Upper lobe of left lung (tissue), 6 donors: ENCODE measurements at places on chromosomes 12 and 14. TPM values are rescaled to one million over a fixed set of nuclear protein-coding genes. Genes with fewer than 3 reads are reported as not detected.

GPD1 gene
- 73.1 TPM for total RNA-seq

BEST3 gene
- total RNA-seq = not detected

GRCh38 chr14:78308079-78308478 is 137.9 kb downstream of the NRXN3 start:
- no peak for DNase-seq

GRCh38 chr14:97415907-97416306 is 618.7 kb downstream of the VRK1 start:
- DNase-seq = no peak

C12orf75 gene
- total RNA-seq = 2.6 TPM

GRCh38 chr12:51729331-51729730 is 119.2 kb downstream of the FIGNL2 start:
- DNase-seq = no peak

DNA sequence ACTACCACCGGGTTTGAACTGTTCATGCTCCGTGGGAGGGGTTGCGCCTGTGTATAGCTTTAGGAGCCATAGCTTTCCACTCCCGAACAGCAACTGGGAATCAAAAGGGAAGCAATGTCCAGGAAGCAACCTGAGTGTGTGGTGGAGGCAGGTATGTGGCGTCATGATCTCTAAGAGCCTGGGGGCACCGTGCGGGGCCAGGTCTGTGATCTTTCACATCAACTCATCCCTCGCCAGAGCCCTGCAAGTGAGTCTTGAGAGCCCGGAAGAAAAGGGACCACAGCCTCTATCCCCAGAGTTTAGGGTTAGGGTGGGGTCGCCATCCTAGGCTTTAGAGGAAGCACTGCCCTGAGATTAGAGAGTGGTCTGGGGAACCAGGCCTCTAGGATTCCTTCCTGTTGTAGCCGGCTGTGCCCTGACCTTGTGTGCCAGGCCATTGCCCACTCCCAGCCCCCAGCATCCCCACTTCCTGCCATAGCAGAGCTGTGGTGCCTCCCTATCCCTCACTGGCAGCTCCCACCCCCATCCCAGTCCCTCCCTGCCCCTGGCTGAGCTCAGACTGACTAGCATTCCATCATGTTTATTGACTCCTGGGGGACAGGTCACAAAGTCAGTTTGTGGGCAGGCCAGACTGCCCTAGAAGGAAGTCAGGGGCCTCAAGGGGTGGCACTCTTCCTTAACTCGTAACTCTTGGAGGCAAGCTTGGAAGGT is 745 bp upstream of the ADCY4 start:
- no peak for DNase-seq

DNA sequence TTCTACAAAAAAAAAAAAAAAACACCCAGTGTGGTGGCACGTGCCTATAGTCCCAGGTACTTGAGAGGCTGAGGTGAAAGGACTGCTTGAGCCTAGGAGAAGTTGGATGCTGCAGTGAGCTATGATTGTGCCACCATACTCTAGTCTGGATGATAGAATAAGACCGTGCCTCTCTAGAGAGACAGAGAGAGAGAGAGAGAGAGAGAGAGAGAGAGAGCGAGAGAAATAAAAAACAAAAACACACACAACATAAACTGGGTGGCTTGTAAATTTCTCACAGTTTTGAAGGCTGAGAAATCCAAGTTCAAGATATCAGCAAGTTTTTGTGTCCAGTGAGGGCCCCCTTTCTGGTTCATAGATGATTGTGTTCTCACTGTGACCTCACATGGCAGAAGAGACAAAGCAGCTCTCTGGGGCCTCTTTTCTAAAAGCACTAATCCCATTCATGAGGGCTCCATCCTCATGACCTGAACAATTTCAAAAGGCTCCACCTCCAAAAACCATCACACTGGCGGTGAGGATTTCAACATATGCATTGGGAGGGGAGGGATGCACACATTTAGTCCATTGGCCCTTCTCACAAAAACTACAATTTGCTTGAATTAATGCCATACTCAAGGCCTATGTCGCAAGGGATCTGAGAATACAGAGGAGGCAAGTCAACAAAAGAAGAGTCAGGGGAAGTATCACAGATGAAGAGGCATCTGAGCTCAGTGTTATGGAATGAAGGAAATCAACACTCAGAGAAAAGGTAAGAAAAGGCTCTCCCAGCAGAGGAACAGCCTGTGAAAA is 94.9 kb downstream of the PPM1H start:
- DNase-seq = no peak

CPNE6 gene
- total RNA-seq = not detected
